ENCODE measurements at places on chromosomes 7 and 10. TPM values are rescaled to one million over a fixed set of nuclear protein-coding genes. Genes with fewer than 3 reads are reported as not detected.

Gene STEAP2
- total RNA-seq: 0.81 TPM

Gene ZNF804B
- not detected for total RNA-seq

Gene TBX20
- total RNA-seq: 1.5 TPM

Gene GCK
- 1.7 TPM for total RNA-seq

Gene CLDN15
- total RNA-seq: 8.6 TPM

Gene HTR7
- 0.10 TPM for total RNA-seq

Gene ARHGEF5
- 11.6 TPM for total RNA-seq

Gene MCMBP
- 16.5 TPM for total RNA-seq

Gene UPK3BL2
- total RNA-seq: 8.5 TPM

Gene LMBR1
- total RNA-seq: 28.7 TPM

Gene NSUN6
- total RNA-seq: 27.1 TPM

Gene NME8
- not detected for total RNA-seq

Gene ABCB1
- 33.4 TPM for total RNA-seq

Gene PLXDC2
- total RNA-seq: 5.0 TPM

Gene FAS
- total RNA-seq: 13.0 TPM

Gene LRRN3
- total RNA-seq: 0.48 TPM

Gene HOXA9
- not detected for total RNA-seq
